ENCODE measurements at places on chromosomes 7 and 10.

DNA sequence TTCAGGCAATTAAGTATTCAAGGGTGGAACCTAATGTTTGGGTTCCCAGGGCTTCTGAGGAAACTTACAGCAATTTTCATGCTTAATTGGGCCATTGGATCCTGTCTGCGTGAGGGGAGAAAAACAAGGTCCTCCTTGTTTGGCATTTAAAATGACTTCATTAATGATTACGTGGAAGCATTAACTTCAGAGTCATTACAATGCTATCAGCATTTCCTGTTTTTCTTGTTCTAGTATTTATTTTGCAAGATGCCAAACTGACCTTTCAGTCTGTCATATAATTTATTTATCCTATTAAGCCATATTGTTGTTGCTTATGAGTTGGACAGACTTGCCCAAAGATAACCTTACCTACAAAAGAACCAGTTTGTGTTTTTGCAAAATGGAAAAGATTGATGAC, 324.1 kb upstream of the LRRN3 start:
- DNase-seq = no peak

GRCh38 chr10:120477743-120478141, 20.7 kb downstream of the PLPP4 start:
- peak; percentile 29 for DNase-seq

DNA sequence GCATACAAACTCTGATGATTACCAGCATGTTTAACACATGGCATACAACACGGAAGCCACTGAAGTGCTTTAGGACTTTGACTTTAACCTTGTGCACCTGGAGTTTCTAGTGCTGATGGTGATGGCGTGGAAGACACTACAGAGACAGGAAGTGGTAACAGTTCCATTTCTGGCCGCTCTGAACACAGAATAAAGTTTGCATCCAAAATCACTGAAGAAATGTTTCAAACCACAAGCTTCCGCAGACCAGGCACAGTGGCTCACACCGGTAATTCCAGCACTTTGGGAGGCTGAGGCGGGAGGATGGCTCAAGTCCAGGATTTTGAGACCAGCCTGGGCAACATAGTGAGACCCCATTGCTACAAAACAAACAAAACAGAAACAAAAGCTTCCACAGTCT, 40.3 kb upstream of the TNPO3 start:
- DNase-seq = no peak

DNA sequence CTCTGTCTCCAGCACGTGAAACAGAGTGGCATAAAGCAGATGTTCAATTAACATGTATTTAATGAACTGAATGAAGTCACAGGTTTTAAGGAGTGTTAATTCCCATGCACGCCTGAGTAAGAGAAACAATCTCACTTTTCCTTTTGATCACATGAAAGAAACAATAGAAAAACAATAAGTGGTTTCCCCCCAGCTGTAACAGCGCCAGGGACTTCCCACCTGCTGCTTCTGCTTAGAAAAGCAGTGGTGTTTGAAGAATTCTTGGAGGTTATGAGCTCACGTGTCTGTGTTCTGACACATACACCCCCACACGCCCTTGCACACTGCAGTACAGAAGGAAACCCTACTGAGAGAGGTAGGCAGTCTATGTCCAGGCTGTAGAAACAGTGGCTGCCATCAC, 51.3 kb upstream of the FRMD4A start:
- DNase-seq = peak; percentile 48

DNA sequence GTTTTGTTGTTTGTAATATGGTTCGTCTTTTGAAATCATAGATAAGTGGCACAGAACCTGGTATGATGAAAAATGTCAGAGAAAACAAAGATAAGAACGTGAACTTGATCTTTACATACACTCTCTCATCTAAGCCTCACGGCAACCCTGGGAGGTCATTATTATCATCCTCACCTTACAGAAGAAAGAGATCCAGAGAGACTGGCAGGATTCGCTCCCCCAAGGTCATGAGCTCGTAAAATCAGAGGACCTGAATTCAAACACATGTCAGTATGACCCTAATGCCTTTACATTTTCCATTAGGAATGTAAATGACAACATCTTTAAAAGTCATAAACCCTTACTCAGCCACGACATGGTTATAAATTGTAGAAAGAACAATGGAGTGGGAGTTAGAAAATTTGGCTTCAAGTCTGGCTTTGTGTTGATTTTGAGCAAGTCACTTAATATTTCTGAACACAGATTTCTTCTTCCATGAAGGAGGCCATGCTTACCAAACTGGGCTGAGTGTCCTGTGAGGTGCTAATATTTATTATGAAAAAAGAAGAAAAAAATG, 35.9 kb downstream of the HIPK2 start:
- no peak for DNase-seq

GRCh38 chr10:33550811-33551210, 216.3 kb upstream of the NRP1 start:
- DNase-seq = no peak

- no peak for DNase-seq
These were observed 679.4 kb upstream of the C7orf33 start for GRCh38 chr7:147911201-147911601.

DNA sequence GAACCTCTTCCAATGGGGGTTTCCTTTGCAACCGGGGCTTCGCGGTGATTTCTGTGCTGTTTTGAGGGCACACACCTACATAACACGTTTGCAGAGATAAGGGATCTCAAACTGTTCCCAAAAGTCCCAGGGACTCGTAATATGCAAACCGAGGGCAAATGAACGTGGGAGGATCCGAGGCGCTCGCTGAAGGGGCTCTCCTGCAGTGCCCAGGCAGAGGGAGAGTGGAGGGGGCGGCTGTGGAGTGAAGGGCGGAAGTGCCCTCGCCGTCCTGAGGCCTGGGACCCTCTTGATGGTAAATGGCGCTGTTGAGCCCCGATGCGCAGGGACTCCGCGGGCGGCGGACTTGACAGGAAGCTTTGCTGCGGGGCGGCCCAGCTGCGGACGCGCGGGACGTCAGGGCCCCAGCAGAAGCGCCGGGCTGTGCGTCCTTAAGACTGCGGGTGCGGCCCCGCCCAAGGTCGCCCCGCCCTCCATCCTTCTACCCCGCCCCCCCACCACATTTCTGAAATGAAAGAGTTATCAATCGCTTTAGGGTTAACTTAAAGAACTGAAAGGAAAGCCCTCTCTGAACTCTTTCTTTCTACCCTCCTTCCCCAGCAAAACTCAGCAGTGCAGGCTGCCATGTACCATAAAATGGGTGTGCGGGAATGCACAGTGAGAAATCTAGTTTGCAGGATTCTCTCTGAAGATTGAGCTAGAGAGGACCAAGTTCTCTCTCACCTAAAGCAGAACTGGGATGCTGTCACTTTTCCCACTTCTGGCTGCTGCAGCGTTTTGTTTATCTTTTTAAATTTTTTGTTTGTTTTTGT, 151.8 kb upstream of the YAE1 start:
- DNase-seq = peak; percentile 53

DNA sequence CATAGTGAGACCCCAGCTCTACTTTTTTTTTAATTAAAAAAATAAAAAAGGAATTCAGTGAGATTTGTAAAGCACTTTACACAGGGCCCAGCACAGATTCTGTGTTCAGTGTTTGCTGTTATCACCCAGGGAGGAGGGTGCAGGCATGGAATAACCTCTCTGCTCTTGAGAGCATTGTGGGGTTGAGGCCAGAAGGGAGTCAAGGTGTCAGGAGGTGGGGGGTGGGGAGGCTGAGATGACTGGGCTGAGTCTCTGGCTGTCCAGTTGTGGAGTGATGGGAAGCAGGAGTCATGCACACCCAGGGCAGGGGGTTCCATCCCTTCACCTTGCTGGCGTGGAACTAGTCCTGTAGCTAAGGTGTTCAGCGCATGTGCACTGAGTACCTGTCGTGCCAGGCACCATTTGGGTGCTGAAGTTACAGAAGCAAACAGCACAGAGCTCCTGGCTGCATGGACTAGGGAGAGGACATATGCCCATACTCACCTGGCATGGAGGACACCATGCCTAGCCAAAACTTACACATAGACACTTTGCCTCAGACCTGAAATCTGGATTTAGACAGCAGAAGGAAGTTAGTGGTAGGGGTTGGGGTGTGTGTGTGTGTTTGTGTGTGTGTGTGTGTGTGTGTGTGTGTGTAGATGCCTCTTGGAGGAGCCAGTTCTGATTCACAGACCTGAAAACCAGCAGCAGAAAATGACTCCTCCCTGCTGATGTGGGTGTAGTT, 69.2 kb upstream of the LRRC4 start:
- DNase-seq = no peak

All from urothelium cell line (cell line).